ENCODE measurements at places on chromosomes 2 and 18. TPM values are rescaled to one million over a fixed set of nuclear protein-coding genes. Genes with fewer than 3 reads are reported as not detected.

The LIPT1 gene
- total RNA-seq, result 4.6 TPM

The SMC6 gene
- total RNA-seq, result 22.7 TPM

DNA sequence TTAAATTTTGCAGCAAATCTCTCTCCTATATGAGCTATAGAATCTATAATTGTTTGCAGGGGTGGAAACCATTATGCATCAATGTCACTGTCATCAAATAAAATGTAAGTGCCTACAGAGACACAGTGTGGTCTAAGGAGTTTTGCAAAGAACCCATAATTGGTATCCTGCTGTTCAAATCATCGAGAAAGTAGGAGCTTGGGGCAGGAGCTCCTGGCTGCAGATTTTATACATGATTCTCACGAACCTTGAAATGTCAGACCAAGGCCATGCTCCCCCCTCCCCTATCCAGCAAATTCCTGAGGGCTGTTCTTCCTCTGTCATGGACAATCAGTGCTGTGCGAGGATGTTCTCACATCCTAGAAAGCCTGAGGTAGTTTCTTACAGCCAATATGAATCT is 119.5 kb upstream of the CYRIA start:
- DNase-seq, result no peak

GRCh38 chr18:64929036-64929435 is 780.1 kb upstream of the LINC00305 start:
- DNase-seq, result no peak

The ACVR1C gene
- 1.3 TPM for total RNA-seq
